ENCODE measurements at places on chromosomes 13 and 19.
A peak's percentile ranks its signal among the peaks of the same experiment; 100 is the strongest.

- no peak for DNase-seq
Observed at GRCh38 chr13:80524447-80525215, 183.7 kb upstream of the SPRY2 start.

GRCh38 chr13:43347877-43348276 is 324.5 kb downstream of the DNAJC15 start:
- no peak for DNase-seq

DNA sequence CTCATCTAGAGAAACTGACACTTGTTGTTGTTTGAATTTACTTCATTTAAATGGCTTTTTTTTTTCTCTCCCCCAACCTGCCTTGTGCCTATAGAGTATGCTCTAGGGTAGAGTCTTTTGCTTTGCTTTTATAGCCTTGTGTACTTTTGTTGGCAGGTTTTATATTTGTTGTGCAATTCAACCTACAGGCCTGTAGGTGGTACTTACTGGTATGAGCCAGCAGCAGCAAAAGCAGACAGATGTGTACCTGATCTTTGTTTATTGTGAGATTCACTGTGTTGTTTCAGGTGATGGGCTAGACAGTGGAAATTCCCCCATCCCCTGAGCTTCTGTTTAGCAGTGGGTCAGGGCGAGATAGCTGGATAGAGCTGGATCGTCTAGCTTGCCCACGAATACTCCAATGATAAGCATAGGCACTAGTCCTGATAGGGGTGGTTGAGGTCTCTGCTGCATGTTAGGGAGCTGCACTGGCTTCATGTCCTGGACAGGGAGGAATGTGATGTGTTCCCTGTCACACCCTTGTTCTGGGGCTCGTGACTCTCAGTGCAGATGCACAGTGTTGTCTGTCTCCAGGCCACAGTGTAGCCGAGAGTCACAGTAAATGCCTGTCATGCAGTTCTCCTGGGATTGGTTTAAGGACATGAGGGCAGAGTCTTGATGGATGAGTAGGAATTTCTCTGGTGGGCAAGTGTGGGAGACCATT is 21.3 kb downstream of the DNAJC3 start:
- no peak for DNase-seq

DNA sequence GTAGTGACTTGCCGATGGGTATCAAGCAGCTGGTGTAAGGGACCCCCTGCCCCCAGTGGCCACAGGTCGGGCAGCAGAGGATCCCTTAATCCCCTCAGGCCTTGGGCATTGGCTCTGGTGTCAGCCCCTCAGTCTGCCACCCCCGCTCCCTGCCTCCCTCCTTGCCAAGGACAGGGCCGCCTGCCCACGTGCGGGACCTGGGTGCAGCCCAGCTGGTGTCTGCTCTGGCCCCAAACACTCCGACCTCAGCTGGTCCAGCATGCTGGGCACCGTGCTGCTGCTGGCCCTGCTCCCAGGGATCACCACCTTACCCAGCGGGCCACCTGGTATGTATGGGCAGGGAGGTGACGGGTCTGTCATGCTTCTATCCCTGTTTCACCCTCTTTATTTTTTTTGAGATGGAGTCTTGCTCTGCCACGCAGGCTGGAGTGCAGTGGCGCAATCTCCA is at the start of gene TGFBR3L:
Gene TGFBR3L (plus strand): TSS at position 233 of the 448 bp plus-strand sequence.
- no peak for DNase-seq

DNA sequence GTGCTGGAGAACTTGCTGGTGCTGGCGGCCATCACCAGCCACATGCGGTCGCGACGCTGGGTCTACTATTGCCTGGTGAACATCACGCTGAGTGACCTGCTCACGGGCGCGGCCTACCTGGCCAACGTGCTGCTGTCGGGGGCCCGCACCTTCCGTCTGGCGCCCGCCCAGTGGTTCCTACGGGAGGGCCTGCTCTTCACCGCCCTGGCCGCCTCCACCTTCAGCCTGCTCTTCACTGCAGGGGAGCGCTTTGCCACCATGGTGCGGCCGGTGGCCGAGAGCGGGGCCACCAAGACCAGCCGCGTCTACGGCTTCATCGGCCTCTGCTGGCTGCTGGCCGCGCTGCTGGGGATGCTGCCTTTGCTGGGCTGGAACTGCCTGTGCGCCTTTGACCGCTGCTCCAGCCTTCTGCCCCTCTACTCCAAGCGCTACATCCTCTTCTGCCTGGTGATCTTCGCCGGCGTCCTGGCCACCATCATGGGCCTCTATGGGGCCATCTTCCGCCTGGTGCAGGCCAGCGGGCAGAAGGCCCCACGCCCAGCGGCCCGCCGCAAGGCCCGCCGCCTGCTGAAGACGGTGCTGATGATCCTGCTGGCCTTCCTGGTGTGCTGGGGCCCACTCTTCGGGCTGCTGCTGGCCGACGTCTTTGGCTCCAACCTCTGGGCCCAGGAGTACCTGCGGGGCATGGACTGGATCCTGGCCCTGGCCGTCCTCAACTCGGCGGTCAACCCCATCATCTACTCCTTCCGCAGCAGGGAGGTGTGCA is 587 bp downstream of the S1PR4 start:
- peak; percentile 32 for DNase-seq

DNA sequence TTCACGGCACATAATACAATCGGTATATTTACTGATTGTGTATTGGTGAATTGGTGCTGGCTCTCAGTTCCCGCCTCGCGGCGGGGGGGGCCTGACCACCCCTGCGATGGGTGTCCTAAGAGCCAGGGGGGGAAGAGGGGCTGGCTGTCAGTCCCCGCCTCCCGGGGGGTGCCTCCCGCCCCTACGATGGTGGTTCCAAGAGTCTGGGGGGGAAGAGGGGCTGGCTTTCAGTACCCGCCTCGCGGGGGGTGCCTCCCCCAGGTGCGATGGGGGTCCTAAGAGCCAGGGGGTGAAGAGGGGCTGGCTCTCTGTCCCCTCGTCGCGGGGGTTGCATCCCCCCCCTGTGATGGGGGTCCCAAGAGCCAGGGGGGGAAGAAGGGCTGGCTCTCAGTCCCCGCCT is 2321.8 kb upstream of the PCDH20 start:
- DNase-seq: no peak

DNA sequence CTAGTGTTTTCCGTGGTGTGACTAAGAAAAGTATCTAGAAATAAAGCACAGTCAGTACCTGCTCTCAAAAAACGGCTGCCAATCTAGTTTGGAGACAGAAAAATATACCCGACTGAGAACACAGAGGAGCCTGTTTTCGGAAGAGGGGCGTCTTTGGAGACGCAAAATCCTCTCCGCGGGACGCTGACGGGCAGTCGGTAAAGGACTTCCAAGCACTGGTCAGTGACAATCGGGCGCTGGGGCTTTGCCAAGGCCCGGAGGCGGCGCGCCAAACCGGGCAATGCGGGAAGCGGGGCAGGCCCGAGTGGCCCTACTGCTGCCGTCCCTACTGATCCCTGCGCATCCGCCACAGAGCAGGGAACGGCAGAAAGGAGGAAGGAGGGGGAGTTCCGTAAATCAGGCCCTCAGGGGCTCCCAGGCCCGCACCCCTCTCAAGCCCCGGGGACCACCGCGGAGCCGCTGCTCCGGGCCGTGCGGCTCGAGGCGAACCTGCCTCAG is 588 bp upstream of the DPY19L3 start:
- DNase-seq: no peak

GRCh38 chr19:29985196-29985595 is 43.2 kb downstream of the URI1 start:
- DNase-seq: no peak

- no peak for DNase-seq
Observed at GRCh38 chr13:59483501-59484145, 680.1 kb downstream of the DIAPH3 start.

DNA sequence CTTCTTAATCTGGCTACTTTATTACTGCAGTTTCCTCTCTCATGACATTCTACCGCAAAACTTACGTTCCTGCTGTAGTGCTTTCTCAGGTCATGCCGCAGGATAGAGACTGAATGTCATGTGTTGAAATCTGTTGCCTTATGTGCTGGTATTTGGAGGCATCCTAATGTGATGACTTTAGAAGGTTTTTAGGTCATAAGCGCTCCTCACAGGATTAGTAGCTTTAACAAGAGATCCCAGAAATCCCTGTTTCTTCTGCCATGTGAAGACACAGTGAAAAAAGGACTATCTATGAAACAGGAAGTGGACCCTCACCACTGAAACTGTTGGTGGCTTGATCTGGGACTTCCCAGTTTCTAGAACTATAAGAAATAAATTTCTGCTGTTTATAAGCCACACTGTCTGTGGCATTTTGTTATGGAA is 209.3 kb downstream of the LACC1 start:
- DNase-seq: no peak

- no peak for DNase-seq
Observed at GRCh38 chr13:27770809-27771208, 21.5 kb upstream of the GSX1 start.

DNA sequence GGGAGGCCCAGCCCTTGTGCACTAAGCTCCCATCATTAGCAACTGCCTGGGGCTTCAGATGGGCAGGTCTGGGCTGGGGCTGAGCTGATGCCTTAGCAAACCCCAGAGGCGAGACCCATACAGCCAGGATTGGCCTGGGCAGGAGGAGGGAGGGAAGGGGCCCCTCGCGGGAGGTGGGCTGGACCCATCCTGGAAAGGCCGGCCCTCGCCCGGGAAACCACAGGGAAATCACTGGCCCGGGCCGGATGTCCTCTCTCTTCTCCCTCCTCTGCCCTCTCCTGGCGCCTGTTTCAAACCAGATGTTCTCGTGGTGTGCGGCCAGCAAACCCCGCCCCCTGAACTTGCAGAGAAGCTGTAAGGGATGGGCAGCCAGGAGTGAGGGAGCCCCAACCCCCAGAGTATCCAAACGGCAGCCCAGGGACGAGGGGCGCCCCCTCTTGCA is 43.1 kb downstream of the TMEM255B start:
- no peak for DNase-seq

- no peak for DNase-seq
Observed at GRCh38 chr19:38806371-38806770, 6.4 kb downstream of the LGALS4 start.

GRCh38 chr13:110349239-110349638 is 42.2 kb downstream of the COL4A2 start:
- DNase-seq: no peak

DNA sequence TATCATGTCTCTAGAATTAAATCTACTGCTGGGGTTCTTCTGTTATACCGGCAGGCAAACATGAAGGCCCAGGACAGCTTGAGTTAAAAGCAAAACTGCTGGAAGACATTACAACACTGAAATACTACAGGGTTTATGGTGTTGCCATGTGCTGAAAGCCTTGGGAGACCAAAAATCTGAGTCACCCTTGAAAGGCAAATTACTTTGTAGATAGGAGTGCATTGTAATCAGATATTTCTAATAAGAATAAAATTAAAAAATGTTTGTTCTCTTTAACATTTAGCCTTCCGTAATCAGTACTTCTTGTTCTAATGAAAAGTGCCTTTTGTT is 181.3 kb downstream of the PCDH9 start:
- no peak for DNase-seq

GRCh38 chr19:49081273-49081672 is 4.0 kb upstream of the SNRNP70 start:
- no peak for DNase-seq

- DNase-seq: no peak
Observed at GRCh38 chr13:74101436-74101835, 32.8 kb downstream of the KLF12 start.

DNA sequence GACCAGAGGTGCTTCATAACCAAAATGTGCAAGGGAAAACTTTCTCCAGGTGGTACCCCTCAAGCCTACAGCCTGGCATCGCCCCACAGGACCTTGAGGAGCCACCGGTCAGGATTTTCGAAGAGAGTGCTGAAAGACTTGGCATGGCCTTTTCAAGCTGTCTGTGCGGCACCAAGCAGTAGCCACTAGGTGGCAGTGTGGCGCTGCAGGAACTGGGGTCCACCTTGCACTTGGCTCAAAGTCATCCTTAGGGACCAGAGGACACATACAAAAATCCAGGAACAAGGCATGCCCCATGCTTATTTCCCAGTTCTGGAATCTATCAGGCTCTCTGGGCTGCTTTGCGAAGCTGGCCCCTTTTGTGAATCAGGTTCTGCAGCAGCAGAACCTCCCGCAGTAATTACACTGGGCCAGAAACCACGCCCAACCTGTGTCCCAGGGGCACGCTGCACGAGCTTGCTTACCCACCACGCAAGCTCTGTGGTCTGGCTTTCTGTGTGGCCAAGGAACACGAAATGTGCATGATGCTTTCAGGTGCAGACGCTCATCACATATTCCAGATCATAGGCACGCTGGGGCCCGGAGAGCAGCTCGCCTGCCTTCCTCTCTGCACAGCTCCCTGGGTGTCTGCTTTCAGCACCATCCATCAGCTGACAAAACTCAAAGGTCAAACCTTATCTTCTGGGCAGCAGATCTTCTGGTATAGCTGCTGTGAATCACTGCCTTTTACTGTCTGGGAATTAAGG is 87.2 kb downstream of the SLC7A1 start:
- peak; percentile 69 for DNase-seq

- DNase-seq: no peak
Observed at GRCh38 chr13:19159761-19160420, 21.7 kb downstream of the TUBA3C start.

- DNase-seq: no peak
Observed at GRCh38 chr19:54271106-54271505, 9.8 kb downstream of the LILRB2 start.

DNA sequence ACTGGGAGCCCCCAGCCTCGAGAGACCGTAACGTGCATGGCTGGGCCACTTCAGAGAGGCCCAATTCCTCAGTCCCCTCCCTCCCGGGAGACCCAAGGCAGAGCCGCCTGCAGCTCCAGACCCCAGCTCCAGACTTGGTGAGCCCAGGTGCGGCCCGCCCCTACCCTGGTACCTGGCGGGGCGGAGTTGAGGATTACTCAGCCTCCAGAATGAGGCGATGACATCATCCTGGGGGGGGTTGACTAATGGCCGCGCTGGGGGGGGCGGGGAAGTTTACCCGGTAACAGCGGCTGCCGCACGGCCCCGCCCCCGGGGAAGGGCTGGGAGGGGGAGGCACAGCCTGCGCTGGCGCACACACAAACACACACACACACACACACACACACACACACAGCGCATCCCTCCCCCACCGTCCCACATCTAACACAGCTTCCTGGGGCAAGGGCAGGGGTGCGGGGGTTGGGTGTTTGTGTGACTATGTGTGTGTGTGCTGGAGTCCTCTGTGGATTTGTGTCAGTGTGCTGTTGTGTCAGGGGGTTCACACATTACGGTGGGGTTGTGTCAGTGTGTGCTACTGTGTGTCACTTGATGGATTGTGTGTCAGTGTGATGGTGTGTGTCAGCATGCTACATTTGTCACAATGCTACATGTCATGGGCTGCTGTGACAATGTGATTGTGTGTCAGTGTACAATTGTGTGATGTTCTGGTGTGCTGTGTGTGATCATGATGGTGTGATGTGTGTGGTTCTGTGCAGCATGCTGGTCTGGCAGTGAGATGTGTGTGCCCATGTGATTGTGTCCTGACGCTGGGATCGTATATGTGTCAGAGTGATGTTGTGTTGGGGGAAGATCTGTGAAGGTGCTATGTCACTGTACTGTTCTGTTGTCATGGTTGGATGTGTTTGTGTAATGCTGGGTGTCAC is 10.3 kb upstream of the BBC3 start:
- peak; percentile 93 for DNase-seq

GRCh38 chr13:74325106-74325505 is 190.9 kb upstream of the KLF12 start:
- DNase-seq: no peak

DNA sequence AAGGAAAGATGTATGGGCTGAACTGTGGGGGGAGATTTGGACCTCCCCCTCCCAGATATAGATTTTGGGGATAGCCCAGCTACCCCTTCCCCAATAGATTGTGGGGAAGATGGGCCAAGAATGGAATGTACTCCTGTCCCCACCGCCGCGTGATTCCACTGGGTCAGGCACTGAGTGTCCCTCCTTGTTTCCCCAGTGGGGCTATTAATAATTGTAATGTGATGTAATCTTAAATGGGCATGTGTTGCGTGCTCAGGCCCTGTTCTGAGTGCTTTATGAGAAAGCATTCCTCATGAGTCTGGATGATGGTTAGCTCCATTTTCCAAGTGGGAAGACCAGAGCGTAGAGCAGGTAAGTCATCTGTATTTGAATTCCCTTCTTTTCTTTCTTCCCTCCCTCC is 1.4 kb downstream of the PSMD8 start:
- DNase-seq: no peak
